ENCODE measurements at places on chromosomes 4 and X.

GRCh38 chrX:16060252-16060651 lies 63.1 kb upstream of the GRPR start:
- no peak for DNase-seq
- no peak overlapping the region for H3K4me3 ChIP-seq
- no peaks in the 10 kb centered on the region for H3K4me1 ChIP-seq

GRCh38 chr4:13907255-13907751 lies 279.8 kb upstream of the BOD1L1 start:
- no peak overlapping the region for H3K4me3 ChIP-seq
- H3K4me1 ChIP-seq, result no peaks in the 10 kb centered on the region
- DNase-seq, result no peak

DNA sequence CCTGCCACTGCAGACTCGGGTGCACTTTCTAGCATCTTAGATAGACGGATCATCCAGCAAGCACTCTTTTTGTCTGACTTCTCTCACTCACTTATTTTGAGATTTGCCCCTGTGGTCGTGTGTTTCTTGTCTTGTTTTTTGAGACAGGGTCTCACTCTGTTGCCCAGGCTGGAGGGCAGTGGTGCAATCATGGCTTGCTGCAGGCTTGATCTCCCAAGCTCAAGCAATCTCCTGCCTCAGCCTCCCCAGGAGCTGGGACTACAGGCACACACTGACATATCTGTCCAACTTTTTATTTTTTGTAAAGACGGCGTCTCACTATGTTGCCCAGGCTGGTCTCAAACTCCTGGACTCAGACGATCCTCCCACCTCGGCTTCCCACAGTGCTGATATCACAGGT lies 26.7 kb downstream of the FGFR3 start:
- no peaks in the 10 kb centered on the region for H3K27me3 ChIP-seq
- H3K36me3 ChIP-seq, result peaks cover 47% of the 10 kb centered on the region
- no peak overlapping the region for H3K27ac ChIP-seq
- DNase-seq, result no peak
- peaks cover 6% of the 10 kb centered on the region for H3K4me1 ChIP-seq

- no peak overlapping the region for H3K27ac ChIP-seq
- no peak overlapping the region for H3K4me3 ChIP-seq
- no peak for DNase-seq
Measured at GRCh38 chrX:1140236-1140681, 72.2 kb downstream of the CRLF2 start.

DNA sequence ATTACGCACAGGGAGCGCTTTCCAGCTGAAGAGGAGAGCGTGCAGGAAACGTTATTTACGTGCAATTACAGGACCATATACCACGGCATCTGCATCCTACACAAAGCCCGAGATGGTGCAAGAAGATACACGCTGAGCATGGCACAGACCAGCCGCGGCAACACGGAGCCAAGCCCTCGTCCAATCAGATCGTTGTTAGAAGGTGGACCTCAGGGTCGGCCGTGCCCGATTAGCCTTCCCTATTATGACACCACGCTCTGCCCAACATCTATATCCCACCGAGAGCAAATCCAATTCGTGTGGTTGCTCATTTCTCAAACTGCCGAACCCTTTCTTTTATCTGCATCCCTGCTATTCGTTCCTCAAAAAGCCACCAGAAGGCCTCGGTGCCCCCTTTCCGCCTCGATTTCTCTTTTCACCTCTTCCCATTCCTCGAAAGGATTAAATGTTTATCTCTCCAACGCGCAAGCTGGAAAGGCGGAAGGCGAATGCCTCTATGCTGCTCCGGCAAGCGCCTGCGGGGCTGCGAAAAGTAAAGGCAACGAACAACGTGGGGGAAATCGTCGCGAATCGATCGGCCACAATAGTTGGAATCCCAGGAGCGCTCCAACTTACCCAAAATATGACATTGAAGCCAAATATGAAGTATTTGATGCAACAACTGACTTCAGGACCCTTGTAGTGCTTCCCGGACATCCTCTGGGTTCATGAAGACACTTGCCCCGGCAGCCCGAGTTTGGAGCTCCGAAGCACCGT lies 702 bp downstream of the TSPAN5 start:
- DNase-seq, result no peak
- H3K36me3 ChIP-seq, result peaks cover 6% of the 10 kb centered on the region
- no peaks in the 10 kb centered on the region for H3K27me3 ChIP-seq
- peak overlapping the region; percentile 65 for H3K27ac ChIP-seq

DNA sequence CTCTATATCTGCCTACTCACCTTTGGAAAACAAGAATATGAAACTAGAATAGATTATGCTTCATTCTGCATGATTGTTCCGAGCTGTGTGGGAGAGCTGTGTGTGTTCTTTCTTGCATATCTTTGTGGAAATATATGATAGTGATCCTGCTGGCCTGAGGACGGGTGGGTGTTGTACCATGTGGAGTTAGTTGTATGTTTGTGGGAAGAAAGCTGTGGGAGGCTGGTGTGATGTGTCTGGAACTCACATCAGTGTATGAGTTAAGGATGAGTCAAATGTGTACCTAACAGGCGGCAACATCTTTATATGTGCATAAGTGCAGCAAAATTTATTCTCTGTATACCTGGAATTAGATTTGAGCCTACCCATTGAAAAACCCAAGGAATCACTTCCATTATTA lies 208.1 kb upstream of the ADGRL3 start:
- no peak overlapping the region for H3K4me3 ChIP-seq
- no peak for DNase-seq
- H3K27ac ChIP-seq, result no peak overlapping the region
- no peaks in the 10 kb centered on the region for H3K27me3 ChIP-seq
- no peaks in the 10 kb centered on the region for H3K36me3 ChIP-seq
- H3K4me1 ChIP-seq, result no peaks in the 10 kb centered on the region

- no peak for DNase-seq
- no peak overlapping the region for H3K4me3 ChIP-seq
- no peak overlapping the region for H3K27ac ChIP-seq
- no peaks in the 10 kb centered on the region for H3K36me3 ChIP-seq
- H3K27me3 ChIP-seq, result no peaks in the 10 kb centered on the region
- H3K4me1 ChIP-seq, result no peaks in the 10 kb centered on the region
Measured at GRCh38 chr4:108878806-108879205, 116.0 kb upstream of the ETNPPL start.

GRCh38 chr4:169615467-169616106 lies 3.2 kb upstream of the NEK1 start:
- peaks cover 24% of the 10 kb centered on the region for H3K36me3 ChIP-seq
- peaks cover 45% of the 10 kb centered on the region for H3K4me1 ChIP-seq
- DNase-seq, result no peak
- H3K4me3 ChIP-seq, result no peak overlapping the region
- H3K27ac ChIP-seq, result no peak overlapping the region

GRCh38 chr4:23401572-23401971 lies 488.3 kb downstream of the PPARGC1A start:
- H3K27me3 ChIP-seq, result no peaks in the 10 kb centered on the region
- H3K36me3 ChIP-seq, result peaks cover 4% of the 10 kb centered on the region
- DNase-seq, result no peak

DNA sequence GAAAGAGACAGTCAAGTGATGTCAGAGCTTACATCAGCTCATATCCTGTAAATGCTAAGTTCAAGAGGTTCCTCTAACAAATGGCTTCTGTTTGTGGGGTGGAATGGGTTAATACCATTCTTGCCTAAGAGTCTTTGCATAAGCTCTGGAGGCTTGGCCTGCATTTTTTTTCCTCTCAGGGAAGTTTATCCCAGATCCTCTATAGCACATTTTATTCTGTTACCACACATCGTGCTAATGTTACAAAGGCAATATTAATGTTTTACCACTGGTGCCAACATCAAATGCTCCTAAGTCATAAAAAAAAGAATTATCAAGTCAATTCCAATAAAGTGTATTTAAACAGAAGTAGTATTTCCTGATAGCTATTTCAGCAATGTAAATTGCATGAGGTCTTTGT lies 2.9 kb upstream of the ADH6 start:
- no peaks in the 10 kb centered on the region for H3K27me3 ChIP-seq
- no peak overlapping the region for H3K27ac ChIP-seq
- no peaks in the 10 kb centered on the region for H3K4me1 ChIP-seq
- H3K36me3 ChIP-seq, result no peaks in the 10 kb centered on the region
- no peak overlapping the region for H3K4me3 ChIP-seq

- peaks cover 3% of the 10 kb centered on the region for H3K36me3 ChIP-seq
- no peak overlapping the region for H3K4me3 ChIP-seq
- no peak for DNase-seq
Measured at GRCh38 chrX:123184866-123185276, 793 bp downstream of the GRIA3 start.

DNA sequence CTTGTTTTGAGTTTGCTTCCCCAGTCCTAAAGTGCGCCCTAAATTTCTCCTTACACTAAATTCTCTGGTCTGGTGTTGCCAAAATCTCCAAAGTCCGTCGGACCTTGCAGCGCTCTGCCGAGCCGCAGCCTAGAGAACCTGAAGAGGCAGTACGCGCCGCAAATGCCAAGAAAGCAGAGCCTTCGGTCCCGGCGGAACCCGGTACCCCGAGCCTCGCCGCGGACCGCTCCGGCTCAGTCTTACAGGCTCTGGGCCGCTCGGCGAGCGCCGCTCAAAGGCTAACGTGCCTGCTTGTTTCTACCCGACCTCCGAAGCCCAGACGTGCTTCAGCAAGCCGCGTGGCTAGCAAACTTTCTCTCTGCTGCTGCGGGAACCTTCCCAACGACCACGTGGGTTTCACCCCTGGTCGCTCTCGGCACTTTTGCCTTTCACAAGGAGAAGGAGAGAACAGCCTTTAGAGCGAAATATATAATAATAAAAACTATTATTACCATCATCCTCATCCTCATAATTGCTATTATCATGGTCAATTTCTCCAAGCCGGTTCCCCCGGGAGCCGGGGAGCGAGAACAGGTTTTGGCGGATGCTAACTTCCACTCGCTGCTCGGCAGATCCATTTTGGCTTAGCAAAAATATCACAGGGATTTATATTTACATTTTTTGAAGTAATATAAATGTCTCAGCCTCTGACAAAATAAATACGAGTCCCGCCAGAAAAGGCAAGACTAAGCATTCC lies 2.2 kb upstream of the HTR2C start:
- peaks cover 10% of the 10 kb centered on the region for H3K27me3 ChIP-seq
- no peaks in the 10 kb centered on the region for H3K36me3 ChIP-seq
- DNase-seq, result no peak
- no peak overlapping the region for H3K27ac ChIP-seq

DNA sequence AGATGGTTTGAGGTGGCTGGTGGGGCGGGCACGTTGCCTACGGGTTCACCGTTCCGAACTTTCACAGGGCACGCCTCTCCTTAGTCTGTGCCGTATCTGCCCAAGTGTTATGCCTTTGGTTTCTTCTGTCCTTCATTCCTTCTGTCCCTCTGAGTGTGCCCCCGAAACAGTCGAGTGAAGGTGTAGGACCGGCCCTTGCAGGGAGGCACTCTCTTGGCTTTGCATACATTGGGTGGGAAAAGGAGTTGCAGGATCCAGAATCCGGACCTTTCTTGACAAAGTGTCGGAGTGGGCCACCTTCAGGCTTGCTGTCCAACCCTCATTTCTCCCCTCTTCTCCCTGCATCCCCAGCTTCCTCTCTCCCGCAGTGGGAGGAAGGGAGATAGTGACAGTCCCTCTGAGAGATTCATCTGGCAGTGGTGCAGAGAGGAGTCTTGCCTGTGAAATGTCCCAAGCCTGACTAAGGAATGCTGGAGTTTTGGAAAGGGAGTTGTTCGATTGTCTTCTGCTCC lies 569 bp downstream of the ARFIP1 start:
- H3K36me3 ChIP-seq, result peaks cover 14% of the 10 kb centered on the region
- H3K4me3 ChIP-seq, result peak overlapping the region; percentile 100
- H3K4me1 ChIP-seq, result peaks cover 43% of the 10 kb centered on the region
- H3K27me3 ChIP-seq, result no peaks in the 10 kb centered on the region

DNA sequence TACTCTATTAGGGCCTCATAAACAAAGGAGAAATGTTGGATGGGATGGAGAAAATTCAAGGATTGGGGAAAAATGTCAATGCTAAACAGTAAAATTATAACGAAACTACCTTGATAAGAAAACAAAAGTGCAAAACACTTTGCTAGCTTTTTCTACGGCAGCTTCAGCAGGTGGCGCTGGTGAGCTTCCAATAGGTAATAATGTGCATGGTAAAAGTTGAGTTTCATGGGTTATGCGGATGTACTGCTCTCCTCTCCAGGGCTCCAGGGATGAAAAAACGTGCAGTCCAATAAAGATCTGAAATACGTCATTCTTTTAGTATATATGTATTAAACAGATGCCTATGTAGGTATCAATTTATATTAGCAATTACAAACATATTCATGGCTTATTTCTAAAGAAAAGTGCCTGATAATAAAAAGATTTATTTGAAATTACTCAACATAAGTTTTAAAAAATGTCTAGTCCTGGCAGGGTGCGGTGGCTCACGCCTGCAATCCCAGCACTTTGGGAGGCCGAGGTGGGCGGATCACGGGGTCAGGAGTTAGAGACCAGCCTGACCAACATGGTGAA lies 239.6 kb downstream of the GRXCR1 start:
- H3K36me3 ChIP-seq, result no peaks in the 10 kb centered on the region
- no peak overlapping the region for H3K4me3 ChIP-seq
- H3K27ac ChIP-seq, result no peak overlapping the region
- no peaks in the 10 kb centered on the region for H3K4me1 ChIP-seq

GRCh38 chr4:7657545-7658297 lies 223.0 kb upstream of the PSAPL1 start:
- no peak for DNase-seq
- no peaks in the 10 kb centered on the region for H3K27me3 ChIP-seq
- H3K36me3 ChIP-seq, result no peaks in the 10 kb centered on the region
- no peak overlapping the region for H3K27ac ChIP-seq

DNA sequence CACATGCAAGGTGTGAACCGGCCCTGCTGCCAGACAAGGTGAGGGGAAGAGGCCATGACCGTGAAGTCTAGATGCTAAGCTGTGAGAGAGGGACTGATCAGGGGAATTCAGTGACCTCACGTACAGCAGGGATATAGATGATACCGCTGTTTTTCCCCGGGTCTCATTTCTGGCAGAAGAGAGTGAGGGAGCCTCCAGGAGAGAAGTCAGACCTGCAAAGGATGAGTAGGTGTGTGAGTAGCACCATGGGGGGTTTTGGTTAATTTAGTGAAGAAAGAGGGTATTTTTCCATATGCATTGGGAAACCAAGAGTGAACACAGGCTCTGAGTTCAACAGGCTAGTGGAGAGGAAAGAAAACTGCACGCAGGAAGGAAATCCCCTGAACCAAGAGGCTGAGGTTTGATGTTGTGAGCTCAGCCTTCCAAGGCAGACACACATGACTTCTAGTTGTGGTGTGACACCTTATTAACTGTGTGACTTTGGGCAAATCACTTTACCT lies 127.6 kb upstream of the GATB start:
- H3K4me3 ChIP-seq, result peak overlapping the region; percentile 8
- peak overlapping the region; percentile 72 for H3K27ac ChIP-seq
- peak; percentile 28 for DNase-seq
- no peaks in the 10 kb centered on the region for H3K36me3 ChIP-seq
- H3K4me1 ChIP-seq, result peaks cover 15% of the 10 kb centered on the region

GRCh38 chrX:47540754-47541538 lies 20.1 kb upstream of the ARAF start:
- DNase-seq, result no peak
- H3K4me3 ChIP-seq, result no peak overlapping the region
- no peaks in the 10 kb centered on the region for H3K4me1 ChIP-seq

GRCh38 chr4:128333309-128334018 lies 45.9 kb upstream of the PGRMC2 start:
- no peaks in the 10 kb centered on the region for H3K27me3 ChIP-seq
- no peaks in the 10 kb centered on the region for H3K4me1 ChIP-seq
- no peak overlapping the region for H3K4me3 ChIP-seq
- no peak overlapping the region for H3K27ac ChIP-seq
- no peak for DNase-seq

All from central memory CD8-positive, alpha-beta T cell (primary cell).